Chondrocyte (in vitro differentiated cells): ENCODE measurements at places on chromosomes 1 and 21. TPM values are rescaled to one million over a fixed set of nuclear protein-coding genes. Genes with fewer than 3 reads are reported as not detected.

The SPRR1B gene
- total RNA-seq, result not detected in 3 replicates

The WLS gene
- 149 to 207 TPM (median 160 TPM) in 3 replicates for total RNA-seq

The VAV3 gene
- total RNA-seq, result 0.12 TPM in 1 of 3 replicates, not detected in the others

- DNase-seq, result no peak
These were observed 17.8 kb upstream of the CHRM3 start for GRCh38 chr1:239368436-239369109.

- no peak for DNase-seq
These were observed 9.6 kb downstream of the ACTRT2 start for GRCh38 chr1:3030663-3031381.

DNA sequence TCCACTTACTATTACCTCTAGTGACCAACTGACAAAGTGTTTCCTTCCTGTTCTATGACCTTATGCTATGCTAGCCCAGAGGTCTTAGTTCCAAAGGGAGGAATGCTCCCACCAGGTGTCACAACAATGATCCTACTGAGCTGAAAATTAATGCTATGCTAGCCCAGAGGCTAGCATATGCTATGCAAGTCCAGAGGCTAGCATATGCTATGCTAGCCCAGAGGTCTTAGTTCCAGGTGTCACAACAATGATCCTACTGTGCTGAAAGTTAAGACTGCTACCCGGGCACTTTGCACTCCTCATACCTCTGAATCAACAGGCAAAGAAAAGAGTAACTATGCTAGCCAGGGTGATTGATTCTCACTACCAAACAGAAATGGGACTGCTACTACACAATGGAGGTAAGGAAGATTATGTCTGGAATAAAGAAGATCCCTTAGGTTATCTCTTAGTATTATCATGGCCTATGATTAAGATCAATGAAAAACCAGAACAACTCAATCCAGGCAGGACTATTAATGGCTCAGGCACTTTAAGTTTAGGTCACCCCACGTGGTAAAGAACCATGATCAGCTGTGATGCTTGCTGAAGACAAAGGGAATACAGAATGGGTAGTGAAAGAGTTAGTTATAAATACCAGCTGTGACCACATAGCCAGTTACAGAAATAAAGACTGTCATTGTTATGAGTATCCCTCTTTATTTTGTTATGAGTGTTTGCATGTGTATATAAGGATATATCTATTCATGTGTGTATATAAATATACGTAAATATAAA, 114.1 kb downstream of the CSMD2 start:
- DNase-seq, result no peak

DNA sequence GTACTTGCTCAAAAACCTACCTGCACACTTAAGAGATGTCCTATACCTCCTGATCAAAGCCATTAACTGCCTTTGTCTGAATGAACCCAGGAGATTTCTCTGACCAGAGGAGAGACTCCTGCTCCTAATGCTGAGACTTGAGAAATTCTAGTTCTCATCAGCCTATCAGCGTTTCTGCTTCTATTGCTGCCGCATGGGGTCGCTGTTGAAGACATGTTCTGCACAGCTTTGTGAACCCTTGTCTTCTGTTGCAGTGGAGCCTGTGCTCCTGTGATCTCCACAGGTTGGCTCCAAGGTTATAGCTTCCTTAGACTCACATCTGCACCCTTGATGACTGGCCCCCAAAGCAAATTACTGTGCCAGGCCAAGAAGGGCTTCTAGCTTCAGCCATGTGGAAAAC, 40.2 kb downstream of the EDN2 start:
- no peak for DNase-seq

DNA sequence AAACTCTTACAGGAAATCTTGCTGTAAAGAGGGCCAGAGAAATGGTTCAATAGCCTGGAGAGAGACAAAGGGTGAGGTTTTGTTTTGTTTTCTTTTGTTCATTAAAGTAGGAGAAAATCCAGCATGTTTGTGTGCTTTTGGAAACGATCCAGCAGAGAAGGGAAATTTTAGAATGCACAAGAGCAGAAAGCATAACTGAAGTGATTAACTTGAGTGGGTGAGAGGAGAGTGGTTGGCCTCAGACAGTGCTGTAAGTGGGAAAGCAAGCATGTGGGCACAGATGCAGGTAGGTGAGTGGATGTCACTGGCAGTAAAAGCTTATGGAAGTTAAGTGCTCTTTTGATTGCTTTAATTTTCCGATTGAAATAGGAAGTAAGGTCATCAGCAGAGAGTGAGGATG, 50.2 kb downstream of the EEIG2 start:
- no peak for DNase-seq

GRCh38 chr21:36816561-36817130, 117.7 kb downstream of the SIM2 start:
- DNase-seq, result no peak

DNA sequence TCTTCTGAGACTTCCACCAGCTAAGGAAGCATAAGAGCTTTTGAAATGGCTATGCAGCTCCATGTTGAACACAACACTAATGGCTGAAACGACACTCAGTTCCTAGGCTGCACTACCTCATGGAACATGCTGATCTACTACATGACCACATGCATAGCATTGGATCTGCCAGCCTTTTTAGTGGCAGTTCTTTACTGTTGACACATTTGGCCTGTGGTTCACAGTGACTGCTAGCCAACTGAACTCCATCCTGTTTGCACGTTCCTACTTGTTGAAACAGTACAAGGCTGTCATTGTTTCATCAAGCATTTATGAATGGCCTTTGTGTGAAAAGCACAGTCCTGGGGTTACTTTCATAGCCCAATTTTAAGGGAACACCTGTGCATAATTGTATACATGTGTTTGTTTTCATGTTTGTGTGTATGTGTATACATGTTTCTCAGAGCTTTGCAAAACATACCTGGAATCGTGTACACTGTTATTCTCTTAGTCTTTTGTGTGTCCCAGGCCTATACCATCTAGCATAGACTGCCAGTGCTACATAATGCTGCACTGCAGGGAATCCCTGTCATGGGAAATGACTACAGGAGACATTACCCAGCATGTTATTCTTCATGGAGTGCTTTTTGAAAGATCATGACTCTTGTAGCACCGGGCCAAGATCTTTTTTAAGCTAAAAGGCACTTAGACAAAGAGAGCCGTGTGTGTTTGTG, 179.6 kb upstream of the ESRRG start:
- DNase-seq, result no peak

DNA sequence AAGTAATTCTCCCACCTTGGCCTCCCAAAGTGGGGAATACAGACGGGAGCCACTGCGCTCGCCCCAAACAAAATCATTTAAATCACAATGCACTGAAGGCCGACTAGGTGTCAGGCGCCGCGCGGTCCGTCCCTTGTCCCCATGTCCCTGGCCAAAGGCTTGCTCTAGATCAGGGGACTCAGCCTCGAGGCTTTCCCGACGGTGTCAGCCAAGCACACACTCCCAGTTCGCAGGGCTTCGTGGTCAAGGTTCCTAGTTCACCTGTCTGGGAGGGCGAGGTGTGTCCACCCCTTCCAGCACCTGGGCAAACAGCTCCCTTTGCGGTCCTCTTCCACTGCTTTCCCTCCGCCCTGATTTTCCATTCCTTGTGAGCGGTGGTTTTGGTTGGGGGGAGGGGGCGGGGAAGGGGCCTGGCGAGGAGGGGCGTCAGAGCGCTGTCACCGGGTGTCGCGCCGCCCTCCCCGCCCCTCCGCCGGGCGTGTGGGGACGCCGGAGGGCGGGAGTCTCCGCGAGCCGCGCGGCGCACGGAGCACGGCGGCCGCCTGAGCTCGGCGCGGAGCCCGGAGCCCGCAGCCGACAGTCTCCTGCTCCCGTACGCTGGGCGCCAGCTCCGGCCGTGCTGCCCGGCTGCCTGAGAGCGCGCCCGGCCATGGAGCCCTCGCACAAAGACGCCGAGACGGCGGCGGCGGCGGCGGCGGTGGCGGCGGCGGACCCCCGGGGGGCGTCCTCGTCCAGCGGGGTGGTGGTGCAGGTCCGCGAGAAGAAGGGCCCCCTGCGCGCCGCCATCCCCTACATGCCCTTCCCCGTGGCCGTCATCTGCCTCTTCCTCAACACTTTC, at the start of gene STUM:
Gene STUM (plus strand): TSS at position 509 of the 838 bp plus-strand sequence. CDS start 141 bp downstream, at position 650.
- no peak for DNase-seq

DNA sequence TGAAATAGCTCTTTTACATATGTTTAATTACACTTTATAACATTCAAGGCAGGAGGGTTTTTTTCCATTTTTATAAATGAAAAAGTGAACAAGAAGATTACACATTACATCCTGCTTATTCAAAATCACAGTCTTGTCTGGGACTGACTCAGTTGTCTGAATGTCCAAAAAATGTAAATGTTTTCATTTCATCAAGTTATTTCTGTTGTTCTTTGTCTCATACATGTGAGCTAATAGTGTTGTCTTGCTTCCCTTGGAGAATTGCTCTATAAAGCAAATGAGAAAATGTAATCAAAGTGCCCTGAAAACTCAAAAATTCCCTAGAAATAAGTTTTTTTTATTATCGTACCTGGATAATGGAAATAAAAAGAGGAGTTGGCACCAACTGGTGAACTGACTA, 242.9 kb downstream of the GRIK1 start:
- DNase-seq, result no peak

- DNase-seq, result no peak
These were observed 45.9 kb downstream of the KIRREL1 start for GRCh38 chr1:158039380-158039779.

GRCh38 chr21:34838956-34839820, 170.4 kb downstream of the CLIC6 start:
- DNase-seq, result no peak

- DNase-seq, result peak; percentile 94
These were observed 749 bp upstream of the COX20 start for GRCh38 chr1:244834543-244835275.

DNA sequence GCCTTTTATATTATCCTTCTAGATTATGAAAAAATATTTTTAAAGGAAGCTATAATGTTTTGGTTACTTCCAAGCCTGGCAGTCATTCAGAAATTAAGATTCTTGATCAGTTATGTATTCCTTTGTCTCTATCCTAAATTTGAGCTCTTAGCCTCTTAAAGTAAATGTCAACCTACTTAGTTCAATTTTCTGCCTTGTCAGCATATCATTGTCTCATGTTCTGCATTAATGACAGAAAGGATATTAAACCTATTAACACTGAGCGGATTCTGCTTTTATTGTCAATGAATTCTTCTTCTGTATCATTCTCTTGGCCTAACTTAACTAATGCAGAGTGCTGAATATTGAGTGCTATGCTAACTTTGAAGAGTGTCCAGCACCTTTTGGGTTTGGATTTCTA, 56.0 kb downstream of the SDCCAG8 start:
- DNase-seq, result no peak

DNA sequence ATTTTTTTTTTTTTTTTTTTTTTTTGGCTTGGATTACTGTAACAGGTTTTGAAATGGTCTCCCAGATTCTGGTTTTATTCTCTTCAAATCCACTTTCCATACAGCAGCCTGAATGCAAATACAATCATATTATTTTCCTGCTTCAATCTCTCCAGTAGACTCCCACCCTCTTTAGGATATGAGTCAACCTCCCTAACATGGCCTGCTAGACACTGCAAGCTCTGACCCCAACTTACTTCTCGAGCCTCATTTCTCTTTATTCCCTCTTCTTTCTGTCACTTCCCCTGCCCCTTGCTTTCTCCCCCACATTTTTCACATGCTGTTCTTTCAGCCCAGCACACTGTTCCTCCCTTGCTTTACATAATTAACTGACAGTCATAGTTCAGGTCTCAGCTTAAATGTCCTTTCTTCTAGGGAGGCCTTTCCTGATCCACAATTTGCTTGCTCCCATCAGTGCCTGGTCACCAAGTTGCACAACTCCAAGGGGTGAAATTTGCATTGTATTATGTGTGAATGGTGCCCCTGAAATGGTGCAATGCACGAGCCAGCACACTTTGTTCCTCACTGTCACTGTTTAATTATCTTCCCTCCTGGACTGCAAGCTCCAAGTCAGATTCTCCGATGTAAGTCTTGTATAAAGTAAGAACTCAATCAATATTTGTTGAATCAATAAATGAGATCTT, 22.1 kb upstream of the IL19 start:
- DNase-seq, result no peak

DNA sequence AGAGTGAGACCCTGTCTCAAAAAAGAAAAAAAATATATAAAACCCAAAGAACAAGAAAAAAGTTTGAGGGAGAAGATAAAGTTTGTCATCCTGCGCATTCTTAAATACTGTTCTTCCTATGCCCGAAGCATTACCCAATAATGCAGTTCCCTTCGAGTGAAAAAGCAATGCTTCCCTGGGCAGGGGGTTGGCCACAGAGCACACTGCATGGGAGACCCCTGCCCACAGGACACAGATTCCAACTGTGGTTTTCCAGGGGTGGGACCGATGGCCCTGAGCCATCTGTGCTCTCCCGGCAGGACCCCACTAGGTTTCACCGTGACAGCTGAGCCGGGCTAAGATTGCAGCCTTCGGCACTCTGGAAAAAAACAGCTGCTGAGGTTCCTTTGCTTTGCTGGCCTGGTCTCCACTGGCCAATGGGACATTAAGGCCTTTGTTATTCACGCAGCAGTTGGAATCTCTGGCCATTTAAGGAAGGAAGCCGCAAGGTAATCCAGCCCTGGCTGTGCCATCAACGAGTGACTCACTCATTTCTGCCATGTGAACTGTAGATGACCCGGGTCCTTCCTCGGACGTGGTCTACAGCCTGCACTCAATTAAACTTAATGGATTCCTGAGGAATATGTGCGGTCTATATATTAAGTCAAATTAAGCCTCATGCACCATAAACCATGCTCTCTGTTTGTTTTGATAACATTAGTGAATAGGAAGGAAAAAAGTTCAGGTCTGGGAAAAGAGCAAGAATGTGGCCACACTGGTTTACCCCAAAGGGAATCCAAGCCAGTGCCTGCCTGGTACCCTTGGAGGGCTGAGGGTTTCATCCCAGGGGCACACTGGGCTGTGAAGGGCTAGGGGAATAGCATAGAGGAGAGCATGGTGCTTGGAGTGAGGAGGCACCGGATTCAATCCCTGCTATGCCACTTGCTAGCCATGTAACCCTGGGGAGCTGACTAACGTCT, 163.2 kb downstream of the ZBTB18 start:
- DNase-seq, result peak; percentile 22

GRCh38 chr1:17908945-17909344, 153.8 kb downstream of the ACTL8 start:
- peak; percentile 30 for DNase-seq

DNA sequence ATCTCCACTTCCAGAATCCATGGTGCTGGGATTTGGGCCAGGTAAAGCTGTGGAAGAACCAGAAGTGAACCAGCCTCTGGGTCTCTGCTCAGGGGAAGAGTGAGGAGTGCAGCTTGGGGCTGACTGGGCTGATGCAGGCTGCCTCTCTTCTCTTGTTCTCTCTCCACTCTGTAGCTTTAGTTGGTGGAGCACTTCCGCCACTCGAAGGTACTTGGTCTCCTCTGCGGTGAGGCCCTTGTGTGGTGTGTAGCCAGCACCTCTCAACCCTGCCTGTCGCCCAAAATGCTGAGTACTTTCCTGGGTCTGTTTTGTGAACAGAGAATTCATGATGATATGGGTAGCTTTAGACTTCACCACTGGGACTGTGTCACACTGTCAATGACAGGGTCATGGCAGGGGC, 63.2 kb downstream of the URB2 start:
- DNase-seq, result no peak

- DNase-seq, result no peak
These were observed 2.2 kb upstream of the FOXD3 start for GRCh38 chr1:63320022-63320721.

DNA sequence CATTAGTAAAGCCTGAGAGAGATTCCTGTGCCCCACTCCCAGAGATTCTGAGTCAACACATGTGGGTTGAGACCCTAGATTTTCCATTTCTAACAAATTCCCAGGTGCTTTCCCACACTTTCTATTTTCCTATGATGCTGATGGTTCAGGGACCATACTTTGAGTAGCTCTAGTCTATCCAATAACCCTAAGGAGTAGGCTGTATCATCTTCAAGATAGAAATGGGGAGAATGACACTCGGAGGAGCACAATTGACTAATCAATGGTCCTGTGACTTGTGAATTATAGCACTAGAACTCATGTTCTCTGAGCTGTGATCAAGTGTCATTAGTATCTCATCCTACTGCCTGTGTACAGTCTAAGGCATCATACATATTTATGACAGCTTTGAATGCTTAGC, 232.9 kb upstream of the B3GALT2 start:
- DNase-seq, result no peak
